ENCODE measurements at places on chromosomes 5 and 9. TPM values are rescaled to one million over a fixed set of nuclear protein-coding genes. Genes with fewer than 3 reads are reported as not detected.

SNCAIP gene
- total RNA-seq: 1.3 TPM

IFNA13 gene
- total RNA-seq: not detected

HAND1 gene
- 18.3 TPM for total RNA-seq

BOD1 gene
- total RNA-seq: 44.9 TPM

NUP188 gene
- total RNA-seq: 36.3 TPM

TMOD1 gene
- total RNA-seq: 151 TPM

PRDM9 gene
- not detected for total RNA-seq

ANKRD31 gene
- 0.13 TPM for total RNA-seq

SIL1 gene
- total RNA-seq: 43.1 TPM

TAF11L10 gene
- not detected for total RNA-seq

ITK gene
- 0.43 TPM for total RNA-seq

LCN12 gene
- total RNA-seq: 20.7 TPM

PCDHB2 gene
- 2.4 TPM for total RNA-seq

TUSC1 gene
- total RNA-seq: 8.9 TPM

CENPH gene
- 2.9 TPM for total RNA-seq

LRRC70 gene
- 2.2 TPM for total RNA-seq

NR6A1 gene
- total RNA-seq: 2.2 TPM

MXD3 gene
- 1.9 TPM for total RNA-seq

FRMD3 gene
- 123 TPM for total RNA-seq

SPATA31C1 gene
- not detected for total RNA-seq

CNTFR gene
- total RNA-seq: 1.1 TPM

ZNF483 gene
- 7.4 TPM for total RNA-seq

CRB2 gene
- not detected for total RNA-seq

TMEM250 gene
- 19.8 TPM for total RNA-seq

ARHGEF28 gene
- 1.8 TPM for total RNA-seq

MEGF9 gene
- total RNA-seq: 8.2 TPM

CDH18 gene
- not detected for total RNA-seq

TERT gene
- not detected for total RNA-seq

PCDHGB2 gene
- 16.2 TPM for total RNA-seq

DIPK1B gene
- total RNA-seq: 28.3 TPM

ARAP3 gene
- total RNA-seq: 22.9 TPM

FBP2 gene
- not detected for total RNA-seq

NFIB gene
- 129 TPM for total RNA-seq

NUTM2F gene
- total RNA-seq: not detected

TSTD2 gene
- 20.8 TPM for total RNA-seq

DENND1A gene
- total RNA-seq: 16.0 TPM

GABRA6 gene
- total RNA-seq: not detected
